COLO829 (cell line): ENCODE measurements at places on chromosomes 2 and 18.

GRCh38 chr18:24629921-24630320, 169.5 kb downstream of the HRH4 start:
- no peak for DNase-seq

- no peak for DNase-seq
Measured at GRCh38 chr18:78459668-78460067, 520.0 kb upstream of the SALL3 start.

- no peak for DNase-seq
Measured at GRCh38 chr2:24181849-24182248, 7.0 kb downstream of the FAM228A start.

- no peak for DNase-seq
Measured at GRCh38 chr18:70709144-70709543, 420.3 kb downstream of the SOCS6 start.

DNA sequence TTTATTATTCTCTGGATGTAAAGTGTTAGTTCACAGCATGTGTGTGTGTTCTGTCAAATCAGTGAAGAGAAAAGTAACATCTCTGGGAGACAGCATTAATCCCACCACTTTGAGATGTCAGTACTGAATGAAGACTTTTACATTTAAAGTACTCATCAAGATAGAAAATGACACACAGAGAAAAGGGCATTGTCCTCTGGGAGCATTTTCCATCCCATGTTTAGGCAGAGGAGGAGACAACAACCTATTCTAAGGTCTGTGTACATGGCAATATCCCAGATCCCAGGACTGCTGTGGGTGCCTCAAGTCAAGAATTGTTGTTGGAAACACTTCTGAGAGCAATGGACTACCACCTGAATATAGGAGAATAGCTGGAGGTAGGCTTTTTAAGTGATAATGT, 201.5 kb downstream of the PPP1R1C start:
- peak; percentile 9 for DNase-seq

GRCh38 chr2:101657787-101658186, 39.7 kb upstream of the MAP4K4 start:
- no peak for DNase-seq

GRCh38 chr2:138621139-138621538, 119.6 kb downstream of the SPOPL start:
- no peak for DNase-seq

DNA sequence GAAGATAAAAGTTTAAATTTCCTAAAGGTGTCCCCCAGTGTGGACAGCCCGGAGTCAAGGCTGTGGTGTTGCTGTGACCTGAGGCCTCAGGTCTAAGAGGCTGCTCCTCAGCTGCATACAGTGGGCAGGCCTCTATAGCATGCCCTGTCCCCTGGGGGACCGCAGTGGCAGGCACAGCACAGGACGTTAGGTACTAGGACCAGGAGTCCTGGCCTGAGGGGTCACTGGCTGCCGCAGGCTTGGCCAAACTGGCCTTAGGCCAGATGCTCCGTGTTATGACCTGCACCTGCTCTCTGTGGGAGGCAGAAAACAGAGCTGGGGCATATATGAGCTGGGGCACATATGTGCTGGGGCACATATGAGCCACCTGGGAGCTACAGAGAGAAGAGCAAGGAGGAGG, 21.2 kb upstream of the MAL start:
- DNase-seq: no peak

DNA sequence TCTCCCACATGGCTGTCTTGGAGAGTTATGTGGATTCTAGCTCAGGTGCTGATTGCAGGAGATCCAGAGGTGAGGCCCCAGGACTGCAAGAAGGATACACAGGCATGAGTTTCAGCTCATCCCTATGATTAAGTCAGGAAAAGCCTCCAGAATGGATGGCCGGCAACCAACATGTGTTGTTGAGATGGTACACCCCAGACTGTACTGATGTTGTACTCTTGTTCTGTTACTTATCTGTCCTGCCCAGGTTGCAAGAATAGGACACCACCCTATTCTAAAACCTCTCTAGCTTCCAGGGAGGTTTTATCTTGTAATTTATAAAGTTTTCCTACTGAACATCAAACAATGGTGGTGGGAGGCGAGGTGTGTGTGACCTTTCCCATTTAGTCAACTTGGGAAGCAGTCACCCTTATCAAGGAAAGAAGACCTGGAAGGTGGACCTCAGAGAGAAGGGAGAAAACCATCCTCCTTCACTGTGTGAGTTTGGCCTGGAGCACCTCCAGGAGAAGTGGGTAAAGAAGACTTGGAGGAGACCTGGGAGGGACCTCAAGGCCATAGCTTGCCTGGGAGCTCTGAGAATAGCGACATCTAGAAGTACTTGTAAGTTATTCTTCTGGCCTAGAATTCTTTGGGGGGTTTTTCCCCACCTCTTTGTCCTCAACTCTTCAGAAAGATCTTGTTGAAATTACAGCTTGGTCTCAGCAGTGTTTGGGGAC, 8.6 kb downstream of the FAM124B start:
- no peak for DNase-seq

DNA sequence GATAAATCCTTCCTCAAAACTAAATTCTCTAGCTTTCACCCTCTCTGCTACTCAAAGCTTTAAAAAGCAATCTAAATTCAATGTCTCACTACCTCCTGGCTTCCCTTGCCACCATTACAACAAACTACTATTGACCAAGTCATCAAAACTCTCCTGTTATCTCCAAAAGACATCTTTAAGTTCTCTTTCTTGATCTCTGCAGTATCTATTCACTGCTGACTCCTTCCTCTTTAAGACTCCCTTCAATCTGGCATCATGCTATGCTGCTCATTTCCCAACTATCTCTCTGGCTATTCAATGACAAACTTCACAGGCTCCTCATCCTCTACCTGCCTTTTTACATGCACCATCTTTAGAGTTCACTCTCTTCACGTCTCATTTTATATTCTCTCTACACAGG, 5.9 kb downstream of the PPP3R1 start:
- DNase-seq: no peak

DNA sequence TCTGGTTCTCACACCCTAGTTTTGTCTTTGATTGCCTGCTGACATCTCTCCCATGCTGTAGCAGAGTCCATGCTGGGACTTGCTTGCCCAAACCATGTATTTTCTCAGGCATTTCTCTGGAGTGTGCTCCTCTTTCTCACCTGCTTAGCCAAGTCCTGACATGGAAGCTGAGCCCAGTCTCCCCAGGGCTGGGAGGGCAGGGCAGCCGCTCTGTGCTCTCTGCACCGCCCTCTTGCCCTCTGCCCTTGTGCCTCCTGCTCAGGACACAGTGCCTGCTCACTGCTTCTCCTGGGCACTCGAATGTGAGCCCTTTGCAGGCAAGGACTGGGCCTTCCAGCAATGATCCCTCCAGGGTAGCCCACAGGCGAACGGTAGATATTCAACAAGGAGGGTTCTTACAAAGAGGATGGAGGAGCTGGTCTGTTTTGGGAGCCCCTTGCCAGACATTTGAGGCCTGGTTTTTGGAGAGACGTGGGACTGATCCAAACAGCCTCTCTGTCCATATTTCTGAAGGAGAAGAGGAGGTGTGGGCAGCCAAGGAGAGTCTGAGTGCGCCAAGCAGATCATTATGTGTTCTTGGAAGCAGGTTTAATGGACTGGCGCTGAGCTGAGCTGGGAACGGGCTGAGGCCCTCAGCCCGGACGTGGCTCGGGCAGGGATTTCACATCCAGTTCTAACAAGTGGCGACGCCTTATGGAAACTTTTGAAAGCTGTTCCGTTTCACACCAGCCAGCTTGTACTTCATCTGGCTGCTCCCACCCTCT, 4.0 kb downstream of the SLC14A2 start:
- no peak for DNase-seq

GRCh38 chr18:31250902-31251301, 67.1 kb upstream of the DSG1 start:
- DNase-seq: no peak

- DNase-seq: no peak
Measured at GRCh38 chr2:98759338-98759737, 28.4 kb upstream of the MGAT4A start.

- no peak for DNase-seq
Measured at GRCh38 chr2:30048636-30049175, 98.1 kb upstream of the YPEL5 start.

DNA sequence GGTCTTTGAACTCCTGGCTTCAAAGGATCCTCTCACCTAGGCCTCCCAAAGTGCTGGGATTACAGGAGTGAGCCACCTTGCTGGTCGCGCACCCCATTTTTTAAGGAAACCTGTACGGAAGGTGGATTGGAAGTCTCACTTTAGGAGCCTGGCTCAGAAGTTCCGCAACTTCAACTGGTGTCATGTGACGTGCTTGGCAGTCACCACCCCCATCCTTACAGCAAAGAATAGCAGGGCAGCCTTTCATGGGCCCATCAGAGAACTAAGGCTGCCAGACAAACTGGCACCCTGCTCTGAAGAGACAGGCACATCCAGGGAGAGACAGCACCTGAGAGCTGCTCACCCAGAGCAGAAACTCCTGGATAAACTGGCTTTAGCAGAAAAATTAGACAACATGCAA, 3.3 kb upstream of the SLC66A2 start:
- no peak for DNase-seq

- no peak for DNase-seq
Measured at GRCh38 chr2:197128897-197129296, 181.7 kb downstream of the ANKRD44 start.

DNA sequence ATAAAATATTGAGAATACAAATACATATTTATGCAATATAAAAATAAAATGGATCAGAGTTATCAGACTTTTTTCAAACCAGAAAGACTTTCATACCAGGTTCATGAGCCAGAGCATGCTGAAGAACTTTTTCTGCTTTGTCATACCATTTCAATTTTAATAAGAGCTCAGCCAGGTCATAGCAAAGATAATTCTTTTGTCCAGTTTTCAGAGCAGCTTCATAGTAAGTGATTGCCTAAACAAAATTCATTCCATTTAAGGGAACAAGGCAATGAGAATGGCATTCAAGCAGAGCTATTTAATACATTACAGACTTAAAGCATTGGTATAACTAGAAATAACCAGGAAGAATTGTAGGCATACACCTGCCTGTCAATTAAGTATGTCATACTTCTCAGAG, 42.3 kb downstream of the TTC21B start:
- no peak for DNase-seq

DNA sequence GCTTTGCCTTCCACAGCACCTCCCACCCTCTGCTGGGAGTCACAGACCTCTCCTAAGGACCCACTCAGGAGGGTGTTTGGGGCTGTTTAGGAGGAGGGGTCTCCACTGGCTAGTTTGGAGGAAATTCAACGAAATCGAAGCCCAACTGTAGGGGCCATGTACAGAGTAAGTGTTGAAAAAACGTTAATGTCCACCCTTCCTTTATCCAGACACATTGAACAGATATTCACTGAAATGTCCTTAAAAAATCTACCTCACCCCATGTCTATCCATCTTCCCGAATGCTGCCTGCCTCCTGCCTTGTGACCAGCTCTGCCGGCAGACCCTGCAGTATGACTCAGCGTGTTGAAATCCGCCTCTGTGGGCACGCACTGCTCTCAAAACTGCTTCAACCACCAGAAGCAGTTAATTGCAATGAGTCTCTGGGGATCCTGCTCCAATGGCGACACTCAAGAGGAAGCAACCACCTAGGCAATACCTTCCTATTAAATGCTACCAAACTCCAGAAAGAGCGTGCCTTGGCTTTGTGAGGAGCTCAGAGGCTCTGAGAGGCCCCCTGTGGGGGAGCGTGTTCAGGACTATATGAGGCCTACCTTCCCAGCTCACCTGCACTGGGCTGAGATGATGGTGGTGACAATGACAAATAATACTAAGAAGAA, 61.4 kb upstream of the RTN4 start:
- DNase-seq: peak; percentile 63

DNA sequence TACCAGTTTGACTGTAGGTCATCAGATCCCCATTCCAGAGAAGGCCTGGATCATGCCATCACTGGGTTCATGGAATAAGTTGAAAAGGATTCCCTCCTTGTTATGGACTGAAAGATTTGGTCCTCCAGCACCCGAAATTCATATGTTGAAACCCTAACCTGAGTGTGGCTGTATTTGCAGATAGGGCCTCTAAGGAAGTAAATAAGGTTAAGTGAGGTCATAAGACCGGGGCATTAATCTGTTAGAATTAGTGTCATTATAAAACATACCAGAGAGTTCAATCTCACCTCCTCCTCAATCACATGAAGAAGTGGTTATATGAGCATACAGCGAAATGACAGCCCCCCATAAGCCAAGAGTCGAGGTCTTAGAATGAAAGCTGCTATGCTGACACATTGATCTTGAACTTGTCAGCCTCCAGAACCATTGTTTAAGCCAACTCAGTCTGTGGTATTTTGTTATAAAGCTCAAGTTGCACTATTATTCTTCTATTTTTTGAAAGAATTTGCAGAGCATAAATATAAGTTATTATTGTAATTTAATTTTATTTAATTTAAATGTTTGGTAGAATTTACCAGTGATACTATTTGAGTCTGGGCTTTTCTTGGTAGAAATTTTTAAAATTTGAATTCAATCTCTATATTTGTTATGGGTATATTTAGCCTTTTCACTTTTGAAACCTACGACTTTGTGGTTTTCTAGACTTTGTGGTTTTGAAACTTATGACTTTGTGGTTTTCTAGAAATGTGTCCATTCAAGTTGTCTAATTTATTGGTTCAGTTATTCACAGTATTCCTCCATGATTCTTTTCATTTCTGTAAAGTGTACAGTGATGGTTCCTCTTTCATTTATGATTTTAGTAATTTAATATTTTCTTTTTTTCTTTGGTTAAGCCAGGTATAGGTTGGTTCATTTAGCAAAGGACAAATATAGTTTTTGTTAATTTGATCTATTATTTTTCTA, 1206.7 kb upstream of the CDH2 start:
- DNase-seq: no peak

- DNase-seq: no peak
Measured at GRCh38 chr2:238139196-238140039, 950 bp downstream of the KLHL30 start.

GRCh38 chr18:62863579-62864001, 148.2 kb downstream of the PHLPP1 start:
- no peak for DNase-seq

GRCh38 chr2:172465417-172466334, 38.3 kb downstream of the ITGA6 start:
- peak; percentile 55 for DNase-seq

- no peak for DNase-seq
Measured at GRCh38 chr2:221133941-221134340, 438.2 kb downstream of the EPHA4 start.
